ENCODE measurements at places on chromosomes 16 and 17.

DNA sequence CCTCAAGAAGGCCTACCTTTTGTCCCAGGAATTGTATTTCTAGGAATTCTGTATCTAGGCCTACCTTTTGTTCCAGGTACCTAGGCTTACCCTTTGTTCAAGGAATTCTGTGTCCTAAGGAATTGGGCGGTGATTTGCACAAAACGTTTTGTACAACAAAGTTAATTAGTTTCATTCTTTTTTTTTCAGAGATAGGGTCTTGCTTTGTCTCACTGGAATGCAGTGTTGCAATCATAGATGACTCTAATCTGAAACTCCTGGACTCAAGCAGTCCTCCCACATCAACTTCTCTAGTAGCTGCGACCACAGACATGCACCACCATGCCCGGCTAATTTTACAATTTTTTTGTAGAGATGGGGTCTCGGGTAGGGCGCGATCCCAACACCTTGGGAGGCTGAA is 7.0 kb downstream of the CDR2L start:
- no peak for DNase-seq

DNA sequence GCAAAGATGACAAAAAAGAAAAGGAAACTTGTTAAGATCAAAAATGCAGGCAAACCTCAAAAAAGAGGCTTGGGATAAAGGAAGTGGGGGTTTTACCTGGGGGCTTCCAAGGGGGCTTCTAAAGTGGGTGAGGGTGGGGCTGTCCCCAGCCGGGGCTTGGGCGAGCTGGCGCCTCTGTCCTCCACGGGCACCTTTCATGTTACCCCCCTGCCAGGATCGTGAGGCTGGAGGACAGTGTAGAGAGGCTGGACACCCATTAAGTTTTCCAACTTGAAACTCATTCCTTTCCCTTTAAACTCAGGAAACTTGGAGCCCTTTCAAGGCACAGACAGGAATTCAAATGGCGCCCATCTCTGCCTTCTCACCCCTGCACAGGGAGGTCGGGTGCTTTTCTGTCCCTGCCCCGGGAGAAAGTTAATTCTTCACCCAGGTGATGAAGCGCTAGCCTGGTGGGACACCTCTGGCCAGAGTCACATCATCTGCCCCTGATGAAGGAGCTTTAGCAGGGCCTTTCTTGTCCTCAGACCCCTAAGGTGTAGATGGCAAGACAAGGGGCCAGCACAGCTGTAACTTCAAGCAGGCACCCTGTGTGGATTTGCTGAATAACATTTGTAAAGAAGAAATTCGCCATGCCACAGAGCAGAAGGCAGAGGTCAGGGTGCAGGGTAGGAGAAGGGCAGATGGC is 87.3 kb downstream of the C16orf78 start:
- DNase-seq = no peak

GRCh38 chr17:43839670-43840108 is 6.7 kb upstream of the MPP3 start:
- DNase-seq = peak; percentile 58

DNA sequence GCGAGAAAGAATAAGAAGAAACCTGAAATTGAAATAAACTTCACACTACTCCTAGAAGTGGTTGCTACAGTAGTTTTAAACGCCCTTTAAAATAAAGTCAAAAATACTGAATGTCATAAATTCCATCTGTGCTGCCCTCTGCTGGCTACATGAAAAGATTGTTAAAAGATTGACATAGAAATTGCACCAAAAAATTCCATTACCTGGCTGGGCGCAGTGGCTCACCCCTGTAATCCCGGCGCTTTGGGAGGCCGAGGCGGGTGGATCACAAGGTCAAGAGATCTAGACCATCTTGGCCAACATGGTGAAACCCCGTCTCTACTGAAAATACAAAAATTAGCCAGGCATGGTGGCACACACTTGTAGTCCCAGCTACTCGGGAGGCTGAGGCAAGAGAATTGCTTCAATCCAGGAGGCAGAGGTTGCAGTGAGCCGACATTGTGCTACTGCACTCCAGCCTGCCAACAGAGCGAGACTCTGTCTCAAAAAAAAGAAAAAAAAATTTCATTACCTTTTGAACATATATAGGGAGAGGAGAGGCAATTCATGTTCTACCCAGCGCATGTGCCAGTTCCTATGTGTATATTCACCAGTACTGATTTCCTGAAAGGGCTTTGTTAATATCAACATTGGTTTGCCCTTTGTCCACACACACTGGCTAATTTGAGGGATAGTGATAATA is 36.5 kb downstream of the CYTH1 start:
- DNase-seq = peak; percentile 33
